ENCODE measurements at places on chromosomes 5 and 9.

DNA sequence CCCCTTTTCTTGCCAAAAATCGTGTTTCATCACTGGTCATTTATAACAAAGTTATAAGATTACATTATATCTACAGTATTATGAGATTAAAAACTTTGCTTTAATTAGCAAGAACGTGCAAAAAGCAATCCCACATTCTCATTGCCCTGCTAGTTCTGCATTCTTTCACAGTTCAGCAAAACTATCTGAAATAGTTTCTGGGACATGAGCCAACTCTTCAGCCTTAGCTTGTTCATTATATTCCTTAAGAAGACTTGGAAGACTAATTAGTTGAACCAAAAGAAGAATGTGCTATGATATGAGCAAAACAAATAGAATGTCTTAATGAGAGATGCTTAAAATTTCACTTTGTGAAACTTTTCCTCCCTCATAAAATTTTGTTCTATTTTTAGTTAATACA is 76.7 kb downstream of the ITGA1 start:
- peak; percentile 88 for DNase-seq

DNA sequence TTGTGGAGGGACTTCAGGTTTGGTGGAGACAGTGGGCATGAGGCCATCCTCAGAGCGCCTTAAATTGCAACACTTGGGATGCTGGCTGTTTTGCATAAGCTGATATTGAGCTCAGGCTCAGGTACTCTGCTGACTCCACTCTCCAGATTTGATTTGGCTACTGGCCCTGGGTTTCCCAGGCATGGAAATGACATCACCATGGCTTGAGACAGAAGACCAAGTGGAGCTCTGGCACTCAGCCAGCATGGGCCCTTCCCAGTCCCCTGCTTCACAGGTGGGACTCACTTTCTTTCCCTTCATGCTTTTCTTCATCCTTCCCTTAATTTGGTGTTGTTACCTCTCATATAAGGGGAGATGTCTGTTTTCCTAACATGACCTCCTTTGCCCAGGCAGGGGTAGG is 72.0 kb upstream of the IL12B start:
- DNase-seq, result no peak

GRCh38 chr5:93511445-93511844 is 69.6 kb downstream of the NR2F1-AS1 start:
- no peak for DNase-seq

DNA sequence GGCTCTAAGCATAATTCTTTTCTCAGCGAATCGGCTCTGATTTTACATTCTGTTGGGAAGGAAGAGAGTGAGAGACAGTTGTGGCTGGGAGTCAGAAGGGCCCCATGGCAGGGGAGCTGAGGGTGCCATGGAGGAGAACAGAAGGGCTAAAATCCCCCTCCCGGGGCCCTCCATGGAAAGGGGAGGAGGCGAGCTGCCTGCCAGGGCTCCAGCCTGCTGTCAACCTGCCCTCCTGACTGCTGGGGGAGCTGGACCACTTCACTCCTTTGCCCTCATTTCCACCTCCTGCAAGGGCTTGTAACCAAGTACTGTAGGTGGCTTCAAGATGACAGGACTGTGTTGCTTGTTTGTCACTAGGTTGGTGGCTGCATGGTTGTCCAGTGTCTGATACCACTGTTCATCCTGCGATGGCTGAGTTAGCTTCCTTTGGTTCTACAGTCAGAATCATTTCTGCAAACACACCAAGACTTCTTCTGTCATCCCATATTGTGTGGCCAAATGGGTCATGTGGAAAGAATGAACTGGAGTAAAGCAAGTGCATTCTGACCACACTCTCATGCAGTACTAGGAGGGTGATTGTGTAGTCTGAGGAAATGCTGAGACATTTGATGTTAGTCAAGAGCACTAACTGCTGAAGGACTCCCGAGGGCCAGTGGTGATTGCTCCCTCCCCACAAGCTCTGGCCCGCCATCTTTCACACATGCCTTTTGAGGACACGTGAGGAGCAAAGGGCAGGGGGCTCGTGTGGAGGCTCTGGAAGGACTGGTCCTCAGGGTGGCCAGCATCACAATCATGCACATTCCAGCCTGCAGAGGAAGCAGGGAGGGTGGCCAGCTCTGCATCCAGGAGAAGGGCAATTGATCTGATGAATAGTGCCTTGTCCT is 307.2 kb downstream of the GADD45G start:
- peak; percentile 36 for DNase-seq

DNA sequence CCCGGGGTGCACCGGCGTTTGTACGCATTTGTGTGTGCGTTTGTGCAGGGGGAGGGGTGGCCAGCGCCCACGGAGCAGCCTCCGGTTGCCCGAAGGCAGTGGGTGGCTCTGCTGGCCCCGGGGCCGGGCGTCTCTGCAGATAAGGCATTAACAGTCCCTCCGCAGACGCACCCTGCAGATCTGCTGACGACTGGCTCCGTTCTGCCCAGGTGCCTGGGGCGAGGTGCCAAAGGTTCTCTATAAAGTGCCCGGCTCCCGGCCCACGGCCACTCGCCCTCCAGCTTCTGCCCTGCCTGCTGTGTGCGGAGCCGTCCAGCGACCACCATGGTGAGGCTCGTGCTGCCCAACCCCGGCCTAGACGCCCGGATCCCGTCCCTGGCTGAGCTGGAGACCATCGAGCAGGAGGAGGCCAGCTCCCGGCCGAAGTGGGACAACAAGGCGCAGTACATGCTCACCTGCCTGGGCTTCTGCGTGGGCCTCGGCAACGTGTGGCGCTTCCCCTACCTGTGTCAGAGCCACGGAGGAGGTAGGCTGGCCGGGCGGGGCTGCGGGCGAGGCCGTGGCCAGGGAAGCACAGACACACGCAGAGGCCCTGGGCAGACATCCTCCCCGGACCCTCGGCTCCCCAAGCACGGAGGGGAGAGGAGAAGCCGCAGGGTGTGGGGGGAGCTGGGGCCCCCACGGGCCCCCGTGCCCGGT is at the start of gene SLC6A19:
TSS of gene SLC6A19 (plus strand) at position 269 of the 699 bp plus-strand sequence. CDS start at position 325, 56 bp downstream.
- no peak for DNase-seq

DNA sequence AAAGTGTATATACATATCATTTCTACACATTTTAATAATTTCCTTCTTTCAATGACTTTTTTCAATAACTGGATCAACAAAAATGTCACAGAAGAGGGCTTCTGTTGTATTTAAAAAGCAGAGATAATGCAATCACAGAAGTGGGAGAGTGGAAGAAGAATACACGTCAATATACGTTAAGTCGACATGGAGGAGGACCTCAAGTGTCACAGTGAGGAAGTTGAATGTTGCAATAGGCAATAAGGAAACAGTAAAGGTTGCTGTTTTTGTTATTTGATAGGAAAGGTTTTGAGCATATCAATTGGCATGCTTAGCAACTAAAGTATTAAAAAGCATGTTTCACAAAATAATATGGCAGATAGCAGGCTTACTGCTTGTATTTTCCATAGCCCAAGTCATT is 184.0 kb upstream of the NR4A3 start:
- DNase-seq, result no peak

- peak; percentile 83 for DNase-seq
Observed at GRCh38 chr5:150523472-150524350, 15.8 kb downstream of the NDST1 start.

- no peak for DNase-seq
Observed at GRCh38 chr5:180640611-180640860, 8.9 kb downstream of the FLT4 start.

DNA sequence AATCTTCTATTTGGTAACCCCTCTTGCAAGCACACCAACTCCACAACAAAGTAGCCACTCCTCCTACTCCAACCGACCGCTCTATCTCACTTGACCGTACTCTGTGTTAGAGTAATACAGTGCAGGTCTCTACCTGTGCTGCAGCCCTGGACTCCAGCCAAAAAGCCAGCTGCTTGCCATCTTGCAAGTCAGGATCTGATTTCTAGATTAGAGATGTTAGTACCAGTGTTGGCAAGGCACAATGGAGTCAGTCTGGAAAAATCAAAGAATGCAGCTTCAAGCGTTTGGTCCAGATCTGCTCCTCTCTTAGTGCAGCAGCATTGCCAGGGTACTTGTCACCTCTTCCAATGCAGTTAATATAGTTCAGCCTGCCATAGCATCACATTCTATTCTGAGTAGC is 477.6 kb downstream of the ZSWIM6 start:
- no peak for DNase-seq

DNA sequence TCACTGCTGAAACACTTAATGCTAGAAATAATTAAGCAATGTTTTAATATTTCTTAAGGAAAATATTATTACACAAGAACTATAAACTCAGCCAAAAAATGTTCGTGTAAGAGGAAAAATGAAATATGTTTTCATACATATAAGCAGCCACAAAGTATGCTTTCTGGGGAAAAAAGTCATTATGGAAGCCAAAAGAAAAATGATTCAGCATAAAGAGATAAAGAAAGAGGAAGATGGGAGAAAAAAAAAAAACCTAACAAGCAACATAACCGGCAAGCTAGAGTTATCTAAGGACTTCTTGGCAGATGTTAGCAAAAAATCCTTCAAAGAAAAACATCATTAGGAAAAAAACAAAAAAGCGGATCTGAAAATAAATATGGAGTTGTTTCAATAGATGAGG is 179.1 kb downstream of the MUSK start:
- DNase-seq, result peak; percentile 83

- no peak for DNase-seq
Observed at GRCh38 chr5:121795511-121795910, 56.2 kb upstream of the FTMT start.

DNA sequence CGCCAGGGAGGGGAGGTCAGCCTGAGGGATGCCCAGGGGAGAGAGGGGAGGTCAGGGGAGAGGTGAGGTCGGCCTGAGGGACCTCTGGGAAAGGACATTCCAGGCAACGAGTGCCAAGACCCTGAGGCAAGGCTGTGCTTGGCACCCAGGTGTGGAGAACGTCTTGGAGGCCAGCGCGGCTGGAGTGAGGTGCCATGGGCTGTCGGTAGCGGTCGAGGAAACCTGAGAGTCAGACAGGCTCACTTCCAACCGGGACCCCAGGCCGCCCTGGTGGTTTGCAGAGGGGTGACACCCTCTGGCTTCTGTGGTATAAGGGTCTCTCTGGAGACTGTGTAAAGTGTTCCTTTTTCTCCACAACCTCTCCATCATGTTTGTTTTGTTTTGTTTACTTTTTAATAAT is 82.9 kb downstream of the CACNA1B start:
- no peak for DNase-seq

- no peak for DNase-seq
Observed at GRCh38 chr9:114210691-114211276, 55.4 kb downstream of the COL27A1 start.

GRCh38 chr5:53877243-53877642 is 316.8 kb downstream of the NDUFS4 start:
- DNase-seq, result peak; percentile 47

DNA sequence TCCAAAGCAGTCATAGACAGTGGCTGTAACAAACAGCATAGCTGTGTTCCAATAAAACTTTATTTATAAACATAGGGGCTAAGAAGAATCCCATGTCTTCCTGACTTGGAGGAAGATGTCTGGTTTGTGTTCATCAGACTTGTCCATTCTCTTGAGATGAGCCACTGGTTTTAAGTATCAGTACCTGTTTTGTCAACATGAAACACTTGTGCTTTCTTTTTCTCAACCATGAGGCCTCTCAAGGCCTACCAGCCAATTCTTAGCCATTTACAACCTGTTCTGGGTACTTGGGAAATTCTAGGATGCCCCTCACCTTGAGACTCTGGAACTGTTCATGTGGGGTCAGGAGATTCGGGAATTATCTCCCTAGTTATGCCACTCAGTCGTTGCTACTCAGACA is 154.3 kb upstream of the PPP1R2B start:
- DNase-seq, result no peak

DNA sequence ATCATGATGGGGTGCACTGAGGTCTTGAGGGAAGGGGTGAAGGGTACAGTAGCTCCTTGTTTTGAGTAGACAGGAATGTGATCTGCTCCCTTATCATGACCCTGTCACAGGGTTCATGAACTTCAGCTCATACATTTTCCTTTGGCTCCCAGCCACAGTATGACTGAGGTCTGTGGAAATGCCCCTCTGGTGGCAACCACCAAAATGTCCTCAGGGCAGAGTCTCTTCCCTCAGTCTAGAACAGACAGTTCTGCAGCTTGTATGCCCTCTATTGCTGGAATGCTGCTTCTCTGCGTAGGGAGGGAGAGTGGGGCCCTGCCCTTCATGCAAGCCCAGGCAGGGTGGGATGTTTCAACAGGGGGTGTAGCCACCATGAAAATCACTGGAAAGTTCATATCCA is 53.8 kb upstream of the SNCAIP start:
- no peak for DNase-seq

- DNase-seq, result peak; percentile 89
Observed at GRCh38 chr5:136080483-136081216, 51.9 kb downstream of the TGFBI start.

- DNase-seq, result no peak
Observed at GRCh38 chr9:20784196-20784595, 100.1 kb downstream of the FOCAD start.

- no peak for DNase-seq
Observed at GRCh38 chr5:143281226-143281625, 122.3 kb downstream of the NR3C1 start.

GRCh38 chr5:140109018-140109758 is 4.7 kb upstream of the PURA start:
- peak; percentile 40 for DNase-seq

DNA sequence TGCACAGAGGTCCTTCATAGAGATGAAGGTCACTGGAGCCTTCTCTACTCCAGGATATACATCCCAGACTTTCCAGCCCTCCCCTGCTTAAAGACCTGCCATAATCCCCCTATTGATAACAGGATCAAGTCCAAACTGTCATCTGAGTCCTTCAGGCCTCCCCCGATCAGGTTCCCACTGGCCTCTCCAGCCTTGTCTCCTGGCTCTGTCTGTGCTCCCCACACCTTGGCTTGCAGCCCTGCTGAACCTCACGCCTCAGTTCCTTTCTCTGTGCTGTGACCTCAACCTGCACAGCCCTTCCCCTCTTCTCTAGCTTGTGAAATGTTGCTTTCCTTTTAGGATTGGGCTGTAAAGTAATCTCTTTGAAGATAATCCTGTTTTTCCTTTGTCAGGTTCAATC is 2.5 kb upstream of the HRH2 start:
- DNase-seq, result no peak

GRCh38 chr9:87959916-87960581 is 14.3 kb downstream of the CDK20 start:
- peak; percentile 45 for DNase-seq

- DNase-seq, result no peak
Observed at GRCh38 chr9:131606896-131607567, 61.7 kb downstream of the PRRT1B start.

DNA sequence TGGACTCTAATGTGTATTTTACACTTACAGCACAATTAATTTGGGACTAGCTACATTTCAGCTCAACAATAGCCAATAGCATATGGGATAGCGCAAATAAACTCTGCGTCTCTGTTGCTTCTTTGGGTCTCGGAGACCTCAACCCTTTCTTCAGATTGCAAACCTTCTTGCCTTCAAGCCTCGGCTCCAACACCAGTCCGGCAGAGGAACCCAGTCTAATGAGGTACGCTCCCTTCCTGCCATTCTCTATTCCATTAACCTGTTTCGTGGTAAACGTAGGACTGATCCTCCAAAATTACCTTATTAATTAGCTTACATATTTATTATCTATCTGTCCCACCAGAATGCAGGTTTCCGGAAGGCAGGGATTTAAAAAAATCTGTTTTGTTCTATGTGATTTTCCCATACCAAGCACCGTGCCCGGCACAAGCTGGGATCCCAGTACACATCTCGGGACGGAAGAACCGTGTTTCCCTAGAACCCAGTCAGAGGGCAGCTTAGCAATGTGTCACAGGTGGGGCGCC is 525 bp upstream of the DAPK1 start:
- no peak for DNase-seq

- no peak for DNase-seq
Observed at GRCh38 chr5:50564079-50564478, 102.4 kb upstream of the PARP8 start.
